ENCODE measurements at places on chromosomes 5 and 9.
A peak's percentile ranks its signal among the peaks of the same experiment; 100 is the strongest.

DNA sequence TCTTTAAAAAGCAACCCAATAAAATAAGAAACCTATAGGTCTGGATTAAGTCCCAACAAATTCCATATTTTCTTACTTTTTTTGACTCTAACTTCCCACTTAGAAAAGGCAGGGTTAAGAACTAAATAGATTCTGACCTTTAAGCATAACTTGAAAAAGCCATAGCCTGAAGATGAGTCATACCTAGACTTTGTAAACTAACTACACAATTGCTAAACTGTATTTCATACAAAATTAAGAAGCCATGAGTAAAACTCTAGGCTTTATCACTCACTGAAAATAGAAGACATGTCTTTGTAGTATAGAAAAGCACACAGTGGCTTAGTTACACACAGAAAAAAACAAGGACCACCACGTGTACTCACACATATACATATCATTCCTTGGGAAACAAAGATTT lies 51.5 kb downstream of the MLLT3 start:
- no peak for DNase-seq

GRCh38 chr5:178991190-178992145 lies 3.7 kb downstream of the GRM6 start:
- no peak for DNase-seq

DNA sequence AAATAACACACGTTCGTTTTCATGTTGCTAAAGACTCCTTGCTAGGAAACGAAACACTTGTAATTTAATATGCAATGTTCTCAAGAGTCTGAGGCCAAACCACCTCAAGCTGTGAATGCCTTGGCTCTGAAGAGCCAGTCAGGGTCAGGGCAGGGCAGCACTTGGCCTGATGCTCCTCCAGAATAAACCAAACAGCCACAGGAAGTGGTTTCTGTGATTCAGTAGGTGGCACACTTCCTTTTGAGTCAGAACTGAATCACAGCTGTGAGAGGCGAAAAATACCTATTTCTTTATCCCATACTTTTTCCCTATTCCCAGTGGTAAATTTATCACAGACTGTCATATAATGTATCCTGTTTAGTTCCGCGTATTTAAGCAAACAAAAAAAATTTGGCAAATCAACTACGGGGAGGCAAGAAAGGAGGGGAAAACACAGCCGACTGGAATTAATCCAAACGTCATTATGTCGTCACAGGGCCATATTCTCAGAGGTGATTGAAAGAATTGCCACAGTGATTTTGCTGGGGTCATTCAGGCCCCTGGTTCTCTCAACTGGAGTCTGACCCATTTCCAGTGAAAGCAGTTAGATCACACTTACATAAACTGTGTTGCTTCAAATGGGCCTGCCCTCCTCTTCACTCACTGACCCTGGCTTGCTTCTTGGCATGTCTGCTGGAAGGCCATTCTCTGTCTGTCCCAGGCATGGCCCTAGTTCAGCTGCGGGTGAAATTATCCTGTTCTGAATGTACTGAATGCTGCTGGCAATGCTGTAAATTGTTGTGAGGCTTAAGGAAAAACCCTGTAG lies 71.2 kb downstream of the ARRDC3 start:
- DNase-seq = no peak

DNA sequence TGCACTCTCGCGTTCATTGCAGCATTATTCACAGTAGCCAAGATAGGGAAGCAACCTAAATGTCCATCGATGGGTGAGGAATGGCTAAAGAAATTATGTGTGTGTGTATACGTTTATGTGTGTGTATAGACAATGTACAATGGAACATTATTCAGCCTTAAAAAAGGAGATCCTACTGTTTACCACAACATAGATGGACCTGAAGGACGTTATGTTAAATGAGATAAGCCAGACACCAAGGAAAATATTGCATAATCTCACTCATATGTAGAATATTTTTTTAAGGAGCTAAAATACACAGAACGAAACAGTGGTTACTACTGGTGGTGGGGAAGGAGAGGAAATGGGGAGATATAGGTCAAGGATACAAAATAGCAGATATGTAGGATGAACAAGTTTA lies 2.4 kb downstream of the KIF2A start:
- no peak for DNase-seq

- no peak for DNase-seq
These were observed 66.0 kb upstream of the ZFAND5 start for GRCh38 chr9:72431036-72431435.

GRCh38 chr9:22522206-22522740 lies 75.6 kb downstream of the DMRTA1 start:
- DNase-seq = no peak

DNA sequence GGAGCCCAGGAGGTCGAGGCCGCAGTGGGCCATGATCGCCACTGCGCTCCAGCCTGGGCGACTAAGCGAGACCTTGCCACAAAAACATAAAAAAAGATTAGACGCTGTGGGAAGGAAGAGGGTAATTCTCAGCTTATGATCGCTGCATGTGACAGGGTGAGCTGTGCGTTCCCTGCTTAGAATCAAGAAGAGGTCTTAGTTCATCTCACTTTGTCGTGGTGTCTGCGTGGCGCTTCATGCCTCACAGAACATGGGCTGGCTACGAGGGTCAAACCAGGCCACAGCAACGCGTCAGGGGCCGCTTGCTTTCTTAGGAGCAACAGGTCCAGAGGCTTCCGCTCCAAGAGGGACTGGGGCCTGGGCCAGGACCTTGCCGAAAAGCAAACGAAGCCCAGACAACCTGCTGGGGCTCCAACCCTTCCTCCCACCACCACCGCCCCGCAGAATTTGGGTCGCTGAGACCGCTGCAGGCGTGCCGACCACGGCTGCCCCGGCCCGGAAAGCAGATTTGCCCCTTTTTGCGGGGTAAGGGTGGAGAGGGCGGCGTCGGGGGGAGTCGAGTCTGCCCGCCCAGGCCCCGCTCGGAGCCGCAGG lies 10.0 kb upstream of the GRIN1 start:
- no peak for DNase-seq

- no peak for DNase-seq
These were observed 178.4 kb downstream of the FAM114A2 start for GRCh38 chr5:153860195-153860886.

- no peak for DNase-seq
These were observed 28.4 kb downstream of the RASEF start for GRCh38 chr9:83034587-83034986.

DNA sequence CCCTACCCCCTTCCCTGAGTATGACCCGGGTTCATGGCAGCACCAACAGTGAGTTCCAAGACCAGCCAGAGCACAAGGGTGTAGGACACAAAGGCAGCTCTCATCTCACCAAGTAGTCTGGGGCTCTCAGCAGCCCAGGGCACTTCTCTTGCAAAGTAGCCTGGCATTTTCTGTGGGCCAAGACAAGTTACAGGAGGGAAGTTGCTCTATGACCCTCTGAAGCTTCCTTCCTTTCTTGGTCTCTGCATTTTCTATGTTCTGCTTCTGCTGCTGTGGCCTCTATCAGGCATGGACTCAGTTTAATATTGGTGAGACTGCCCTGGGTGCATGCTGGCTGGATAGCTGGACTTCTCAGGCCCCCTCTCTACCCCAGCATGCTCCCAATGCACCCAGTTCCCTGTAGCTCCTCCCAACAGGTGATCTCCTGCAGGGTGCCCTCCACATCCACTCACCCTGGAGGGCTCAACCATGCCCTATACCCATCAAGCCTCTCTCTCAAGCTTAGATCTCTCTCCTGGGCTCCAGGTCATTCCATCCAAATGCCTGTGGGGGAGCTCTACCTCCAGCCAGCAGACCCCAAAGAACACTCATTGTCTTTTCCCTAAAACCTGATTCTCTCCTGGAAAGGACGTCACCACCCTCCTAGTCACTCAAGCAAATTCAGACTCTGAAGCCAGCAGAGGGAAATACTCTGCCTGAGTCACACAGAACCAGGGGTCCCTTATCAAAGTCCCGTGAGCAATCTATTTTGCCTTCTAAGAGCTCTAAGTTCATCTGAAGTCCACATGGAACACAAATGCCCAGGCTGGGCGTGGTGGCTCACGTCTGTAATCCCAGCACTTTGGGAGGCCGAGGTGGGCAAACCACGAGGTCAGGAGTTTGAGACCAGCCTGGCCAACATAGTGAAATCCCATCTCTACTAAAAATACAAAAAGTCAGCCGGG lies 13.8 kb downstream of the TBC1D2 start:
- DNase-seq = no peak

DNA sequence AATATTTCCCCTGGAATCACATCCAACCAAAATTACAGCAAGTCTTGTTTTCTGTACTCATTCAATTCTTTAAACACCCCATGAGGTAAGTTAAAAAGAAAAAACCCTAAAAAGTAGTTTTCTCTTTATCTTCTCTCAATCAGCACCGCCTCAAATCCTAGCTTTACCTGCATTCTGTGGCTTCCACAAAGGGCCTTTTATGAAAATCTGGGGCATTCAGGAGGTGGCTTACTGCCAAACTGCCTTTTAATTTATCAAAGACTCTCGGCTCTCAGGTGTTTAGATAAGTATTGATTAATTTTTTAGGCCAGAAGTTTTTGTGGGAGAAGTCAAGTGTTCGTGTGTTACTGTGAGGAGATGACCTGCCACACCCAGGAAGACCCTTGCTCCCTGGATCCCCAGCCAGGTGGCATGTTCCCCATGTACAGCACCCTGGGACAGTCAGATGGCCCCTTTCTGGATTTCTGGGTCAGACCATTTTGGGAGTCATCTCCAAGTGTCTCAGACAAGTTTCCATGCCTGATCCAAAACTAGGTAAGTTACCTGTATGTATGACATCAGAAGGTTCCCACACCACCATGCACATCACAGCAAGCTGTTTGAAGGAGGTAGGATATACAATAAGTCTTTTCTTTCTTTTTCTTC lies 6.2 kb upstream of the TMEM171 start:
- no peak for DNase-seq

DNA sequence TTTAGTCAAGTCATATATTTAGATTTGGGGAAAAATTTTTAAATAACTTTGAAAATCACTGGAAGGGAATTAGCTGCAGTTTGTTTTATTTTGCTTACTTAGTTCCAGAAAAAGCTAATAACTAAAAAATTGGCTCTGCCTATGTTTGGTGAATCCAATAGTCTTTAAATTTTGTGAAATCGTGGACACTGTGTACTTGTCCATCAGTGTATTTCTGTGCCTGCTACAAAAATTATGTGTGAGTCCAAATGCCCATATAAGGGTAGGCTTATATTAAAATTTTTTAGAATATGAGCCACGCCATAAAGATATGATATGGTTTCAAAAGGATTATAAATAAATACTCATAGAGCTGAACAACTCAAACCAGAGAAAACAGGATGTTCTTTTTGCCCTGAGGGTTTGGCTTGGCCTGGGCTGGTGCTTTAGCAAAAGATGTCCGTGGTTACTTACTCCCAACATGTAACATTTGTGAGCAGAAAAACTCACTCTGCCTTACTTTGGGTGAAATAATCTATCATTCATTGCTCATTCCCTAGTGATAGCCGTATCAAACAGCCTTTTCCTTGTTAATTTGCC lies 133.2 kb upstream of the PRLR start:
- no peak for DNase-seq

DNA sequence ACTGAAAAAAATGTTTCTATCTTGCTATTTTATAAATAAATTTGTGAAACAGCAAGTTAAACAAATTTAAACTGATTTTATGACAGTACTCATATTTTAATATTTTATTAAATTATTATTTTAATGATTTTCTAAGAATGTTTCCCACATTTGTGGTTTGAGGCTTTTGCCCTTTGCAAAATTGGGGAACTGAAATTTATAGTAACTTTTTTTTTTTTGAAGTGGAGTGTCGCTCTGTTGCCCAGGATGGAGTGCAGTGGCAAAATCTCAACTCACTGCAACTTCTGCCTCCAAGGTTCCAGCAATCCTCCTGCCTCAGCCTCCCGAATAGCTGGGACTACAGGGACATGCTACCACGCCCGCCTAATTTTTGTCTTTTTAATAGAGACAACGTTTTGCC lies 7.2 kb upstream of the ADGRV1 start:
- DNase-seq = no peak

DNA sequence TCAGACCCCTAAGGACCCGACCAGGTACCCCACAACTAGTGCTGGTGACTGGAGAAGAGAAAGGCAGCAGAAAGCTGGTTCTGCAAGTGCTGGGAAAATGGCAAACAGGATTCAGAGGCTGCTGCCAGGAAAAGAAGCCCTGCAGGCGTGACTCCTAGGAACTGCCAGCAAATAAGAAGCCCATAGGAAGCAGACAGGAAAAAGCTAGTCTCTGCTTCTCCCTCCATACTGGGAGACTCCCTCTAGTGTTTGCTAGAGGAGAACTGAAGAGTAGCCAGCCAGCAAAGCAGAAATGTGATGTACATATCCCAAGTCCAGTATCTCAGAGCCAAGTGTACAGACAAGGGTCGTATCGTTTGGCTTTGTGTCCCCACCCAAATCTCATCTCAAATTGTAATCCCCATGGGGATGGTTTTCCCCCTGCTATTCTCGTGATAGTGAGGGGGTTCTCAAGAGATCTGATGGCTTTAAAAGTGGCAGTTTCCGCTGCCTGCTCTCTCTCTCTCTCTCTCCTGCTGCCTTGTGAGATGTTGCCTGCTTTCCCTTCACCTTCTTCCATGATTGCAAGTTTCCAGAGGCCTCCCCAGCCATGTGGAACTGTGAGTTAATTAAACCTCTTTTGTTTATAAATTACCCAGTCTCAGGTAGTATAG lies 38.1 kb upstream of the TUSC1 start:
- DNase-seq = peak; percentile 59

- no peak for DNase-seq
These were observed 884.0 kb upstream of the ACO1 start for GRCh38 chr9:31500422-31500821.

- no peak for DNase-seq
These were observed 14.3 kb downstream of the PHF2 start for GRCh38 chr9:93590609-93591234.

- no peak for DNase-seq
These were observed 97.6 kb downstream of the GALNT10 start for GRCh38 chr5:154288145-154288544.

GRCh38 chr9:17802249-17802857 lies 223.5 kb downstream of the SH3GL2 start:
- DNase-seq = no peak

DNA sequence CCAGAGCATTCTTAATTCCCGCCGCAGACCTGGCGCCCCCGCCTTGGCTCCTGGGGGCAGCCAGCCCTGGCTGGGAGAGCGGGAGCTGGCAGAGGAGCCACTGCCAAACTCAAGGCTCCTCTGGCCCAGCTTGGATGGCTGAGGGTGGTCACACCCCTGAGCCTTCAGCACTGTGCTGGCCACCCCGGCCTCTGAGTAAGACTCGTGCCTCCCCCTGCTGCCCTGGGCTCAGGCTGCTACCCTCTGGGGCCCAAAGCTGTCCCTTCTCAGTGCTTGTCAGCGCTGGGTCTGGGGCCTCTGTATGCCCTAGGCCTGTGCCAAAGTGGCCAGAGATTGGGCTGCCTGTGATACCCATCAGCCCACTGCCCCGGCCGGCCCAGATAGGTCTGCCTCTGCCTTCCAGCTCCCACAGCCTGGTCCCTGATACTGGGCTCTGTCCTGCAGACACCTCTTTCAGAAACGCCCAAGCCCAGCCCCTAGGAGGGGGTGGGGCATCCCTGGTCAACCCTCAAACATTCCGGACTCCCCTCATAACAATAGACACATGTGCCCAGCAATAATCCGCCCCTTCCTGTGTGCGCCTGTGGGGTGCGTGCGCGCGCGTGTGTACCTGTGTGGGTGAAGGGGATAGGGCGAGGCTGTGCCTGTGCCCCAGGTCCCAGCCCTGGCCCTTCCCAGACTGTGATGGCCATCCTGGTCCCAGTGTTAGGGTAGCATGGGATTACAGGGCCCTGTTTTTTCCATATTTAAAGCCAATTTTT lies 4.4 kb upstream of the PRR7 start:
- no peak for DNase-seq

Data from mesothelial cell of epicardium (in vitro differentiated cells).